Stimulated activated effector memory CD8-positive, alpha-beta T cell treated with anti-CD3 and anti-CD28 coated beads, Interleukin-12 subunit alpha, Interleukin-12 subunit beta, amount 100 ng/mL, for 72 hours (primary cell): ENCODE measurements at places on chromosomes 2 and 18.

DNA sequence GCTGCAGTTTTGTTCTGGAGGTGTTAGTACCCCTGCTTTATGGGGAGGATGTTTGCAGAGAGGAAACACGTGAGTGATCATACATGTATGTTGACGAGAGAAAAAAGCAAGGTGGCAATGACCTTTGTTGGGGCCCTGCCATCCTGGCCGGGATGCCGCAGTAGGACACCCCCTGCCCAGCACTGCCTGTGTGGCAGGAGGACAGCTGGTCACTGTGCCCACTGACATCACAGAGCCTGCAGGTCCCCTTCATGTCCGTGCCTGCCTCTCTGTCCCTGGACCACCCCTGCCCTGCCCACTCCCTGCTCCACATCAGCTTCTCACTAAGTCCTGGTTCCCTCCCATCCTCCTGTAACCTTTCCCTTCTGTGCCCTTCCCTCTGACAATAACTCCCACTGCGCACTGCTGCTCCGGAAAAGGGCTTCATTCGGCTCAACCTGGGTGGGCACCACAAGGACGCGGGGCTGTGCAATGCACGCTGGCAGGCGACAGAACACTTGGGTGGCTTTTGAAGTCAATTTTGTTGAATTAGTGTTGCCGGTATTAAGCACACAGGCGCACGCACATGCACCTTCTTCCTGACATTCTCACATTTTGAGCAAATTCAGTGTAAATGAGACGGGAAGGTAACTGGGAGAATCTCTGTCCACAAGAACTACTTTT, 51.5 kb upstream of the TWIST2 start:
- no peak for DNase-seq

GRCh38 chr2:116810645-116811044, 1003.8 kb upstream of the DDX18 start:
- no peak for DNase-seq

GRCh38 chr18:69599377-69599776, 198.7 kb downstream of the DOK6 start:
- DNase-seq, result no peak

DNA sequence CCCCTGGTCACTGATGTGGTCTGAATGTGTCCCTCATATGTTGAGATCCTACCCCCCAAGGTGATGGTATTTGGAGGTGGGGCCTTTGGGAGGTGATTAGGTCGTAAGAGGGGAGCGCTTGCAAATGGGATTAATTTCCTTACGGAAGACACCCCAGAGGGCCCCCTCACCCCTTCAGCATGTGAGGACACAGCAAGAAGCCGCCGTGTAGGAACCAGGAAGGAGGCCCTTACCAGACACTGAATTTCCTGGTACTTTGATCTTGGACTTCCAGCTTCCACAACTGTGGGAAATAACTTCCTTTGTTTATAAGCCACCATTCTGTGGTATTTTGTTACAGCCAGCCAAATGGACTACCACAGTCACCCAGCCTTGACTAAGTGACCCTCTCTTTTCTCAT, 35.9 kb downstream of the NCK2 start:
- no peak for DNase-seq

DNA sequence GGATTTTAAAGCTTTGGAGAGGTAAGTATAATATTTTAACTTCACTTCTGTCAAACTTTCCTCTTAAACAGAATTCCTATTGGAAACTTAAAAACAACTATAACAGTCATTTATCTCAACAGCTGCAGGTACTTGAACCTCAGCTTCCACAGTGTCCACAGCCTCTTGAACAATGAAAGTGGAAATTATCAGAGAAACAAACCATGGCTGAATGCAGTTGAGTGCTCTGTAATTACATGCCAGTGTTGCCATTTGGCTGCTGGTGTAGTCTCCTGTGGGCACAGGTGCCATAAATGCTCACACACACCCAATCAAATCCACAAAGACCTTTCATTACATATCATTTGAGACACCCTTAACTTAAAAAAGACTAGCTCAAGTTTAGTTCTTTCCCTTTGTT, 125.1 kb downstream of the CPS1 start:
- DNase-seq, result no peak
